ENCODE measurements at places on chromosomes 2 and 18. TPM values are rescaled to one million over a fixed set of nuclear protein-coding genes. Genes with fewer than 3 reads are reported as not detected.

Gene RESP18
- 0.82 TPM for total RNA-seq

Gene UGT1A3
- not detected for total RNA-seq

Gene GAD1
- 80.7 TPM for total RNA-seq

Gene CCDC85A
- total RNA-seq: 31.0 TPM

Gene LYPD6
- total RNA-seq: 9.4 TPM

Gene ALPG
- total RNA-seq: not detected

Gene TEX261
- total RNA-seq: 13.5 TPM

Gene RSAD2
- total RNA-seq: 3.3 TPM

Gene CYB5A
- total RNA-seq: 9.0 TPM

Gene LYPD6B
- 4.5 TPM for total RNA-seq

Gene GAL3ST2
- 0.41 TPM for total RNA-seq

Gene RAB6C
- total RNA-seq: 0.41 TPM

Gene THSD7B
- 13.9 TPM for total RNA-seq

Gene STARD6
- total RNA-seq: 0.82 TPM

Gene CTIF
- 42.0 TPM for total RNA-seq

Gene SERPINB4
- total RNA-seq: not detected

Gene PAX8
- under 0.01 TPM for total RNA-seq

Gene SLC8A1
- total RNA-seq: 187 TPM

Gene MC5R
- total RNA-seq: 2.9 TPM

Gene SATB2
- 440 TPM for total RNA-seq

Gene D2HGDH
- total RNA-seq: 9.4 TPM

Gene EMX1
- total RNA-seq: 11.8 TPM

Gene DPP4
- total RNA-seq: 8.6 TPM

Gene VIT
- total RNA-seq: 0.41 TPM

Gene RPL37A
- 3,585 TPM for total RNA-seq

Gene RBM43
- 2.0 TPM for total RNA-seq

Gene DSG4
- under 0.01 TPM for total RNA-seq

Gene TEKT4
- total RNA-seq: under 0.01 TPM

Gene VWC2L
- total RNA-seq: 4.1 TPM

Gene AQP4
- 57.9 TPM for total RNA-seq

Gene GALNT13
- total RNA-seq: 18.8 TPM

Gene NETO1
- total RNA-seq: 44.4 TPM

Gene C1QL2
- 0.41 TPM for total RNA-seq

Gene HOXD8
- total RNA-seq: not detected
